ENCODE measurements at places on chromosomes 2 and 18.

- DNase-seq, result no peak
Measured at GRCh38 chr18:60404486-60405085, 32.0 kb upstream of the MC4R start.

DNA sequence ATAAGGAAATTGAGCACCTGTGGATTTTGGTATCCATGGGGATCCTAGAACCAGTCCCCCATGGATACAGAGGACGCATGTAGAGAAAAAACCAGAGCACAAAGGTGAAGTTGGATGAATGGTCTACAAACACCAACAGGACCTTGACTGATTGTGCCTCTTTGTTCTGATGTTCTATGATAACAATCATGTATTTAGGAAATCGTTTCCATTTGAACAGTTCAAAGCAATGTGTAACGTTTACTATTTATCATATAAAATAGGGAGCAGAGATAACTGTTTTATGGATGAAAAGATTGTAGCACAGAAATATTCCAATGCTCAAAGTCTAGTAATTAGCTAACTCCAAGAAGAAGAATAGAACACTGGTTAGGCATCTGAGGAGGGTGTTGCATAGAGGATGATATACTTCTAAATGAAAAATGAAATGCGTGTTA lies 116.3 kb upstream of the FN1 start:
- no peak for DNase-seq

DNA sequence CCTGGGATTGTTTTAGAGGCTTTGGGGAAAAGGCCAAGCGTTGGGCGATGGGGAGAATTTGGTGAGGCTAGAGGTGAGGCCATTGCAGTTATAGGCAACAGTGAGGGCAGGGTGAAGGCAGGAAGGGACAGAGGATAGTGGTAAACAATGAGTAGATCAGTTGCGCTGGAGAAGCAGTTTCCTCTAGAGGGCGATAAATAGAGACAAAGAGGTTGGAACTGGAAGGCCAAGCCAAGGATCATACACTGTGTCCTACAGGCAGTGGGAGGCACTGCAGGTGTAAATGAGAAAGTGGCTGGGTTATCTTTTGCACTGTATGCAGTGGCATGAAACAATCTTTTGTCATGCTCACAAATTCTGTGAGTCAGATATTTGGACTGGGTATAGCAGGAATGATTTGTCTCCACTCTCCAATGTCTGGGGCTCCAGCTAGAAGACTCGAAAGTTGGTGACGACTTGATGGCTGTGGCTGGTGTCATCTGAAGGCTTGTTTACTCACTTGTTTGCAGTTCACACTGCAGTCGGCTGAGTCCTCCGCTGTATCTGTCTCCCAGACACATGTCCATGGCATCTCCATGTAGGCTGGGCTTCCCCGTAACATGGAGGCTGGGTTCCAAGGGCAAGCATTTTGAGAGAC lies 82.1 kb downstream of the TNP1 start:
- no peak for DNase-seq

DNA sequence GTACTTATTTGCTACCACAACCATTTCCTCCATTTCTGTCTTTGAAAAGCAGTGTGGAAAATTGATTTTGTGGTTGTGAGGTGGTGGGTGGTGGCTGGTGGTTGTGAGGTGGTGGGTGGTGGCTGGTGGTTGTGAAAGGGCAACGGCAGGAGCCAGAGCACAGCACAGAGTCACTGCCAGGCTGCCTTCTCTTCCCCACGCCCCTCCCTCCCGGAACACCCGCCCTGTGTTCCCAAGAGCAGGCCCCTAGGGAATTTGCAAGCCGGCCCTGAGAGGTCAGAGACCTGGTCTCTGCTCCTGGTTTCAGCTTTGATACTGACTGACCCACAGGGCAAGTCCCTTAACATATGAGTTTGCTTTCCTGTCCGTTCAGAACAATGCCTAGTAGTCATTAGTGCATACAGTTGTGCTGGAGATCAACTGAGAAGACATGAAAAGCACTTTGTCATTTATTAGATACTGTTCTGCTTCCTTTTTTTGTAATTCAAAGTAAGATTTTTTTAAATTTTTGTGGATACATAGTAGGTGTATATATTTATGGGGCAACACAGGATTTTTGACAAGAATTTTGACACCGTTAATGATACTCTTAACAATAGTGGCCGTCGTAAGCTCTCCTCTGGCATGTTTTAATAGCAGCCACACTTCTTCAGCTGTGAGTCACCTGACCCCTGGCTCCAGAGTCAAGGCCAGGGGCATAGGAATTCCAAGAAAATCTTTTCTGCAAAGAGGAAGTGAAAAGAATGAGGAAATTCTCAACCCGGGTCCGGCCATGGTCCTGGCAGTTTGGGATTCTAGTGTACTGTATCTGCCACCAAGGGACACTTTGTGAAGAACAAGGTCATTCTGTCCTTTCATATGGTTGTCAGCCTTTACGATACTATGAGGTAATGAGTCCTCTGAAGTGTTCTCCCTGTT lies 53.2 kb downstream of the ITGA6 start:
- DNase-seq, result no peak

- no peak for DNase-seq
Measured at GRCh38 chr2:173989160-173989883, 24.1 kb upstream of the SP3 start.

DNA sequence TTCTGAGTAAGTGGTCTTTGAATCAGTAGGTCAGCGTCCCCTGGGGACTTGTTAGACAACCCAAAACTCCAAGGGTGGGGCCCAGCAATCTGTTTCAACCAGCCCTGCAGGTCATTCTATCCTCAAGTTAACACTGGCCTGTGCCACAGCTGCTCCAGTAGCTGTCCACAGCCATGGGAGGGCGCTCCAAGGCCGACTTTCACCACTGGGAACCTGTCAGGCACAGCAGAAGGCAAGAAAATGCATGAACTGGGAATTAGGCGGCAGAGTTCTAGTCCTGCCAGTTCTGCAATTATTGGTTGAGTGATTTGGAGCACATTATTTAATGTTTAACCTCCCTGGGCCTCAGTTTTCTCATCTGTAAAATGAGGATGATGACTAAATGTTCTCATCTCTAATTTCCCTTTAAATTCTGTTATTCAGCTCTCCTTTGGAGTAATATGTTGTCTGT lies 17.4 kb upstream of the MRPL33 start:
- DNase-seq, result peak; percentile 42

DNA sequence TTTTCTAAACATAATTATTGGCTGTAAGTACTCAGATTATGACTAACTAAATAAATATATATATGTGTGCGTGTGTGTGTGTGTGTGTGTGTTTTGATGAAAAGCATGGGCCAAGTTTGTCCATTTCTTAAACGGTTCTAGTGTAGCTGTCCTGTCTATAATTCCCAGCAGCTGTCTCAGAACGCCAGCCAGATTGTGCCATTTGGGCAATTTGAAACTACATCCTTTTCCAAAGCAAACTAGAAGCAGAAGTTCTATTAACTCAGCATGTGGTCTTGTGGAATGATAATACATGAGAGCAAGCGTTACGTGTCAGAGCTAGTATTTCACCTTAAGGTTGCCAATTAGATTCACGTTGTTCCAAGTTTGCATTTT lies 1.7 kb downstream of the ARHGAP28 start:
- no peak for DNase-seq

DNA sequence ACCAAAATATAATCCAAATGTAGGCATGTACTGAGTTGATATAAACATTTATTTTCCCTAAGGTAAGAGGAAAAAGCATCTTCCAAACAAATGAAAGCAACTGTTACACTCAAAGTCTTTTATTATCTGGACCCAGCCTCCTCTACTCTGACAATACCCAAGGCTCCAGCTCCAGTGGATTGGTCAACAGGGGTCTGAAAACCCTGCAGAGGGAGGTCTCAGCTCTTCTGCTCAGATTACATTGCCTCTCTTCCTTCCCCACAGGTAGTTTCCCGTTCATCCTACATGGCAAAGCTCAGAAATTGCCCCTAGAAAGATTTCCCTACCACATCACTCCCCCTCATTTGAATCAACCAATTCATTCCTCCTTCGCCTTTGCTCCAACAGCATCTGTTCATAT lies 457.0 kb downstream of the METTL4 start:
- DNase-seq, result no peak

- no peak for DNase-seq
Measured at GRCh38 chr18:23043803-23044376, 91.4 kb upstream of the CABLES1 start.

DNA sequence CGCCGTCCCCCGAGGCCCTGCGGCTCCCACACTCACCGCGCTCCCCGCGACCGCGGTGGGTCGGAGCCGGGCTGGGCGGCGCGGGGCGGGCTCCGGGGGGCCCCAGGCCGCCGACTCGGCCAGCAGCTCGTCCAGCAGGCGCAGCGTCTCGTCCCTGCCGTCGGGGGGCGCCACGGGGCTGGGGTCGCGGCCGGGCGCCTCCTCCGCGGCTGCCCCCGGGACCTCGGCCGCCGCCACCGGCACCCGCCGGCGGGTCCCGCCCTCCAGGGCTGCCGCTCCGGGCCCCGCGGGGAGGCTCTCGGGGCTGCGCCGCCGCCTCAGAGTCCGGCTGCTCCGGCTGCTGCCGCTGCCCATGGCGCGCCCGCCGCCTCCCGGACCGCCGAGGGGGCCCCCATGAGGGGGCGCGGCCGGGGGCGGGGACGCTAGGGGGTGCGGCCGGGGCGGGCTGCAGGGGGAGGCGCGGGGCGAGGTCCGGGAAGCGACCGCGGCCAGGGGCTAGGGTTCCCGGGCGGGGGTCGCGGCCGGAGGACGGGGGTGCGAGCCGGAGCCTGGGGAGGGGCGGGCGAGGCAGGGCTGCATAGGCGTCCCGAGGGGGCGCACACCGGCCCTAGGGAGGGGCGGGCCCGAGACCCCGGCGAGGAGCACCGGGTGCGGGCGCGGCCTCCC lies at the start of gene CYS1:
TSS of gene CYS1 (minus strand) at position 542 of the 666 bp plus-strand sequence. CDS start at position 354, 188 bp downstream.
- DNase-seq, result no peak

Measured in T-helper 17 cell (primary cell).